ENCODE measurements at places on chromosomes 3 and 15.
A peak's percentile ranks its signal among the peaks of the same experiment; 100 is the strongest.

DNA sequence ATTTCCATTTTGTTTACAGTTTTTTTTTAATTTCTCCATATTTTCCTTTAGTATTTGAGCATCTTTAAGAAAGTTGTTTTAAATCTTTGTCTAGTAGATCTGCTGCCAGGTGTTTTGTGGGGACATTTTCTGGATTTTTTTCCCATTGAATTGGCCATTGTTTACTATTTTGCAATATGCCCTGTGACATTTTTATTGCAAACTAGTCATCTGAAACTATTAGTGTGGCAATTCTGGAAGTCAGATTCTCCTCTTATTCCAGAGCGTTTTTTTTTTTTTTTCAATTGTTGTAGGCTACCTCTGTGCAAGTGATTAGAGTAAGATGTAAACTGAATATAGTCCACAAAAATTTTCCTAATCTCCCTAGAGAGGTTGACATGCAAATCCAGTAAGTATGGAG is 334.2 kb downstream of the PYDC2 start:
- no peak for DNase-seq

DNA sequence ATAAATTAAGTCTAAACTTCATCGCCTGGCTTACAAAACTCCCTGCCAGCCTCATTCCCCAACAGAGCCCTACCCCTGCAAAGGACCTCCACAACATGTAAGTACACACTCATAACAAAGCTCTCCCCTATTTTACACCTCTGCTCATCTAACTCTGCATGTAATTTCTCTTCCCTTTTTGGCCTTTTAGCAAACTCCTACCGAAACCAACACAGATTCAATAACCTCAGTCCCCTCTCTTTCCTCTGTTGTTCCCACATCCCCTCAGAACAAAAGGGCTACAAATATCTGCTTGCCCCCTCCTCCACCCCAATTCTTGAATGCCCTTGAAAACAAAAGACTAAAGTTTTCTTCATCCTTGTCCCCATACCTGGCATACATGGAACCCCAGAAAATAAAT is 662 bp downstream of the UBL7 start:
- no peak for DNase-seq

DNA sequence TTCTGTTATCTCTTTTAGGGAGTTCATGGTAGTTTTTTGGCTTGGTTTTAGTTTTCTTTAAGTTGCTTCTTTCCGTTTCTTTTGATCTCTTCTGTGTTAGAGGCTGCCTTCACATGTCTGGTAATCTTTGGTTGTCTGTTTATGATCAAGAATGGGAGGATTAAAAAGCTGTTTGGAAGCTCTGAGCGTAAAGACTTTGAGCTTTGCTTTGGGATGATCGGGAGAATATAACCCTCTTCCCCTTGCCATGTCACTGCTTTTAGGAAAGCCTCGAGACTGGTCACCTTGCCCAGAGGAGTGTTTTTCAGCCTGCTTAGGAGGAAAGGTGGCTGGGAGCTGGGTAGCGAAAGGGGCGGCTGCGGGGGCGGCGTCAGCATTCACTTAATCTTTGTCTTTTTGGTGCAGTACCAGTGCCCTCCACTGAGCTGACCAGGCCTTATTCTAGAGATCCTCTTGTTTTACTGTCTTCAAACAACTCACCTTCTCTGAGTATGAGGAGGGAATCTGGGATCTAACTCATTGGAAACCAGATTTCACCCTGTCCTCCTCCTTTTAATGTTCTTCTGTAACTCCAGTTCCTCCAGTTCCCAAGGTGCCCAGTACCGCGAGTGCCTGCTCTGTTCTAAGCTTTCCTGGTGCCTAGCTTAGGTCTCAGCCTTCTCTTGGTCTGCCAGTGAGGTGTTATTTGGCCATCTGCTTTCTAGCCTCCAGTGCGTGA is 15.5 kb downstream of the TATDN2 start:
- peak; percentile 34 for DNase-seq

GRCh38 chr3:125150525-125151441 is 61.8 kb downstream of the SLC12A8 start:
- peak; percentile 27 for DNase-seq

- no peak for DNase-seq
Observed at GRCh38 chr3:100297784-100298183, 36.8 kb upstream of the NIT2 start.

GRCh38 chr3:134918441-134918840 is 123.4 kb downstream of the EPHB1 start:
- no peak for DNase-seq

DNA sequence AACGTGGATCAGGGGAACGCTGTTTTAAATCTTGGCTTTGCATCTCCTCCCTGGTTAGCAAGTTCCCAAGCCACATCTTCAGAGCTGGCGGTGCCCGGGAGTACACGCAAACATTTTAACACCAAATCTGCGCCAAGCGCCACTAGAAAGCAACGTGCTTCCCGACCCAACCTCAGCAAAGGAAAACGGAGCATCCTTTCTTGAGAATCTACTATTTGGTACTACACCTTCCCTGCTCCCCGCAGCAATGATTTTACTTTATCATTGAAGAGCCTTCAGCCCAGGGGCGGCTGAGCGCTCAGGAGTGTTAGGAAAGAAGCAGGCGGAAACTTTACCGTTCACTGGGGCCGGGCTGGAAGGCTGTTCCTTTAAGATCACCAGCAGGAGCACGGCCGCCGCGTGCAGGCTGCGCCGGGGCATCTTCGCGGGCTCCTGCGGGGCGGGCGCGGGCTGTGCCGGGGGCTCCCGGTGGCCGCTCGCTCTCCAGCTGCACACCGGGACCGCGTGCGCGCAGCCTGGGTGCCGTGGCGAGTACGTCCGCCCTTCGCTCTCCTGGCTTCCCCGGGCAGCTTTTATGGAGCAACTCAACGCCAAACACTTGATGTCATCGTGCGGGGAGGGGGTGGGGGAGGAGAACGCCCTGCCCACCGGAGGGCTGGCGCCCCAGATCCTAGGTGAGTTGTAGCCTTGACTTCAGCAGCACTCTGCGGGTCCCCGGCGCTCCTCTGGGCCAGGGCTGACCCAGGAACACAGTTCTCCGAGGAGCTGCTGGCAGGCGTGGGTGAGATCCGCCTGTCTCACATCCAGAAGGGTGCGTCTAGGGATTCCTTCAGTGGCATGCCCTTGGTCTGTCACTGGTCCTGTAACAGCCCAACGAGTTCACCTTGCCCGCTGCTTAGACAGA is at the start of gene CA12:
Gene CA12, minus strand, starts transcription at position 546 of the 904 bp plus-strand sequence. Its CDS starts 126 bp downstream, at position 420.
- no peak for DNase-seq

DNA sequence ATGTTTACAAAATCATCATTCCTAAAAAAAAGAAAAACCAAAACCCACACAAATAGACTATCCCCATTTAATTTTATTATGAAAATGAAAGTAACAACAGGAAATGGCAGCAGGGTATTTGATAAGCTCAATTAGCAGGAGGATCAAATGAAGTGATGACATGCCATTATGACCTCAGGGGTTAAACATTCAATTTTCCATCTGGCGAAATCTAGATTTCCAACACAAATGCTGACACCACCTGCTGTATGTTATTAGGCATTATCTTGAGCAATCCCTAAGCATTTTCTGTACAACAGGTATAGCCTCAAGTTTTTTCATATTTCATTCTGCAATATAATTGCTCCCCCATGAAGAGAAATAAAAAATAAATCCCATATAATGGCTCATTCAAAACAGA is 57.1 kb downstream of the SHQ1 start:
- DNase-seq = no peak

DNA sequence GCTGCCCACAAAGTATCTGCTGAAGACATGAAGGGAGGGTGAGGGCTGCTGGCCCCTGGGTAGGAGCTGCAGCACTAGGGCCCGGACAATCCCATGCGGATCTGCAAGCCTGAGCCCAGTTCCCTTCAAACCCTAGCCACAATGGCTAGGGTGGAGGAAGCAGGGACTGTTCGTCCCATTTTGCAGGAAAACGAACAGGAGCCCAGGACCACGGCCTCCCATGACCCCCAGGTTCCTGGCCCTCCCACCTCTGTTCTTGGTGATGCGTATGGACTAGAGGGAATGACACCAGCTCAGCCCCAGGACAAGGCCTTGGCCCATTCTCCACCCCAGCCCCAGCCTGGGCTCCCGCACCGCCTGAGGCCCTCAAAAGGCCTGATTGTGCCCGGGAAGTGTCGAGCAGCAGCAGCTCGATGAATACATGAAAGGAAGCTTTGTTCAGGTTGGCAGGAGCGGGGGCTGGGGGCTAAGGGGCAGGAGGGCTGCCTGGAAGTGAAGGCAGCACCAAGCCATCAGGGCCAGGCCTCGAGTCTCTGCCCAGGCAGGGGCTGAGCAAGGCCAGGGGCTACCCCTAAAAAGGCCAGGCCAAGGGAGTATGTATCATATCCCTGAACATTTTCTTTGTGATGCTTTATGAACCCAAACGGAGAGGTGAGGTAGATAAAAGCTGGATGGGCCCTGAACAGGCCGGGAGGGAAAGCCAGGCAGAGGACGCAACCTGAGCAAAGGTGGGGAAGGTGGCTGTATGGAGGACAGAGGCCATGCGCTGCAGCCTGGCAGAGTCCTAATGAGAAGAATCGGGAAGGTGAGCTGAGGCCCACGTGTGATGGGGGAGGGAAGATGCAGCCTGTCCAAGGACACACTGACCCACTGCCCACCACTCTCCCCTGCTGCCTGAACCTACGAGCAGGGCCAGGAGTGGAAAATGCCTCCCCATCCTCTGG is 12.2 kb downstream of the SEMA7A start:
- no peak for DNase-seq
